EH (cell line): ENCODE measurements at places on chromosomes 3 and 15.
A peak's percentile ranks its signal among the peaks of the same experiment; 100 is the strongest.

DNA sequence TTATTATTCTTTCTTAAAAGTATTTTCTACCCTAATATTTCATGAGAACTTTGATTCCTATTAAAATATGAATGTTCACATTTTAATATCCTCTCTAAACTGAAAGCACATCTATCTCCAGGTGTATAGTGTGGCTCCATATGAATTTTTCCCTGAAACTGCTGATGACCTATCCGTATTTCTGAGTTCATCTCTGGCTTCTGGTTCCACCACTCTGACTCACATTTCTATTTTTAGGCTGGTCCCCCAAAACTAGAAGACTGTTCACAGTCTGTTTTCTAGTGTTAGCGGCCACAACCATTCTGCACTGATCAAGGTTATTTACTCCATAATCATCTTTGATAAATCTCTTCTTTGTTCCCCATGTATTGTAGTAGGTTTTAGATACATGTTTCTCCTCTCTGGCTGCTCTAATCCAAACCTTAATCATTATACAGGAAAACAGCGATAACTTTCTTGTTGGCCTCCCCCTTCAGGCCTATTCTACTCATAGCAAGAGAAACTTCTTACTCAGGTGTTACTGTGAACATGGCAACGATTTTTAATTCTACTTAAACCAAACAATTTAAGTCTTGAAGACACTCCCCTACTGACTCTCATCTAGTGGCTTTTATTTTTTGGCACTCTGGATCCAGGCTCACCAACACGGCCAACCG, 12.8 kb downstream of the ADPGK start:
- no peak for DNase-seq

- DNase-seq = peak; percentile 64
These were observed 19.7 kb upstream of the SATB1 start for GRCh38 chr3:18444595-18445400.

GRCh38 chr3:123385001-123385401, 63.9 kb downstream of the ADCY5 start:
- peak; percentile 35 for DNase-seq

GRCh38 chr15:82936966-82937711, 15.4 kb downstream of the HOMER2 start:
- peak; percentile 38 for DNase-seq

DNA sequence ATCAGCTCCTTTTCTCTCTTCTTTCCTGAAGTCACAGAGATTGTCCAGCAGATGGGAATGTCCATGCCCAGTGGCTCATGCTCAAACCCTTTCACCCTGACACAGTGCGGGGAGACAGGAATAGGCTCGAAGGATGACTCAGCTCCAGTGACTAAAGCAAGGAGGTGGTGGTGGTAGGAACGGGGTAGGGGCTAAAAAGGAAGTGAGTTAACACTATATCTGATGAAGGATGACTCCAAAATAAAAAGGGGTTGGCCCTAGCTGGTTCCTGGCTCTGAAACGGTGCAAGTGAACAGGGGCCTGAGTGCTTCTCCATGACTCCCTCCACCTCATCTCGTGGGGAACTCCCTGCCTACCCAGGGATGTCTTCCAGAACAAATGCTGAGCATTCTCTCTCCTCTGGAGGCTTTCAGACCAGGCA, 167.4 kb upstream of the LPP start:
- DNase-seq = peak; percentile 97

- no peak for DNase-seq
These were observed 5.5 kb downstream of the HHLA2 start for GRCh38 chr3:108301695-108302404.

- DNase-seq = no peak
These were observed 196.8 kb downstream of the XXYLT1 start for GRCh38 chr3:195073866-195074860.

GRCh38 chr15:86362555-86362954, 282.9 kb downstream of the AGBL1 start:
- no peak for DNase-seq

- no peak for DNase-seq
These were observed 81.8 kb upstream of the COL6A5 start for GRCh38 chr3:130263708-130264107.

GRCh38 chr3:39144095-39144747, 9.2 kb downstream of the CSRNP1 start:
- peak; percentile 39 for DNase-seq

DNA sequence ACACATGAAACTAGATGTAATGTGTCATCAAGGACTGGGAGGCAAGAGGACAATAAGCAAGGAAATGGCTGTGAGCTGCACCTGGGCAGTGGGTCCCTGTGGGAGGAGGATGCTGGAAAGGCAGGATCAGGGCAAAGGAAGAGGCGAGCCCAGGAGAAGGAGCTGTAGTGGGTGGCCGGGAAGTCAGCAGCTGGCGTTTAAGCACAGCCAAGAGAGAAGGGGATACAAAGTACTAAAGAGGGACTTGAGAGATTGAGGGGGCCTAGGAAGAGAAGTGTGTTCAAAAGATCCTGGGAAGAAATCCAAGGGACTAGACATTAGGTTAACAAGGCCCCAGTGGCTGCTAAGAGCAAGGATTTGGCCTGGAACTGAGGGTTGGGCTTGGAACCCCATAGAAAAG, 188.5 kb upstream of the SLC24A5 start:
- DNase-seq = no peak

GRCh38 chr3:168511428-168512014, 415.8 kb upstream of the GOLIM4 start:
- DNase-seq = peak; percentile 7

- no peak for DNase-seq
These were observed 3.0 kb downstream of the NAALADL2 start for GRCh38 chr3:174862101-174862500.

DNA sequence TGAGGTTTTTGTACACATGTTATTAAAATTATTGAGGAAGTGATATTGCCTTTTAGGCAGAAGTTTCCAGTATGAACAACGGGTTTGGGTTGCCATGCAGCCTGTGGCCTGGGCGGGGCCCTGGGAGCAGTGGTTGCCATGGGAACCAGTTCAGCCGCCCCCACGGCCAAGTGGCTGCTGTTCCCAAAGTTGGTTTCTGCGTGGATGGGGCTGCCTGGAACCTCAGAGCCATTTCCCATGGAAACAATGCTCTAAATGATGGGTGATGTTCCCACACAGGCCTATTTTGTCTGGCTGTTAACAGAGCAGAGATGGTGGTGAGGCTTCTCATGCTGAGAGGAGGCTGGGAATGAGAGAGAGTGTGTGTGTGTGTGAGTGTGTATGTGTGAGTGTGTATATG, 19.5 kb downstream of the MRAS start:
- peak; percentile 29 for DNase-seq

- DNase-seq = peak; percentile 89
These were observed 27.0 kb downstream of the PSTPIP1 start for GRCh38 chr15:77021803-77022381.

DNA sequence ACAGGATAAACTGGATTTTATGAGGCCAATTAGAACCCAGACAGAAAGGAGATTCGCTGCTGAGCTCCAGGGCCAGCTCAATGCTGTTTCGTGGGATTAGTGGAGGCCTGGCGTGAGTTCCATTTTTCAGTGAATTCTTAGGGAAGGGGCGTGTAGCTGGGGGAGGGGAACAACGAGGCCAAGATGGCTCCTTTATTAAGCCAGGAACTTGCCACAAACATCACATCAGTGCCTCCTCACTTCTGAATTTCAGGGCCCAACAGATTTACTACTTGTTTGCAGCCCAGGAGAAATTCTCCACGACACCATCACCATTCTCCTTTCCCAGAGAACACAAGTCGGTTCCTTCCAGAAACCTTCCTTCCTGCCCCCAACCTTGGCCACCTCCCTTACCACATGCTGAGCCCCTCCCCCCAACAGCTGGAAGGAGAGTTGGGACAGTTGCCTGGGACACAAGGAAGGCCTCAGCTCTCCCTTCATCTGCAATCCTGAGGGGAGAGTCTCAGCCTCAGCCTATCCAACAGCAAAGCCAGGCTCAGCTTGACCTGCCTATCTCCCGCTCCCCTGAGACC, 5.8 kb downstream of the IGDCC4 start:
- DNase-seq = peak; percentile 30

DNA sequence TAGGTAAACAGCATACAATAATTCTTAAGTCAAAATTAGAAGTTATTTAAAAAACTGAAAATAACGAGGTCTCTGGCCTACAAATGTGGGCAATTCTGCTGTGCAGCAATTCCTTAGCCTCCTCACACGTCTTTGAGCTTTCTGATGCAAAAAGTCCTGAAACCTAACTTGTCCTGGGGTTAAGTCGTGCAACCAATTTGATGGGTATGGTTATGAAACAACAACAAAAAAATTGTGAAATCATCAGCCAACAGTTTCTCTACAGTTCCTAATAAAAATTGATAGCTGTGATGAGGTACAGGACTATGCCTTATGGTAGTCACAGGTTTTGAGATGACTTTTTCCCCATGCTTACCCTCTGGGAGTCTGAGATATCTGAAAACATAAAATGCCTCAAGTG, 6.5 kb upstream of the GLB1 start:
- no peak for DNase-seq

DNA sequence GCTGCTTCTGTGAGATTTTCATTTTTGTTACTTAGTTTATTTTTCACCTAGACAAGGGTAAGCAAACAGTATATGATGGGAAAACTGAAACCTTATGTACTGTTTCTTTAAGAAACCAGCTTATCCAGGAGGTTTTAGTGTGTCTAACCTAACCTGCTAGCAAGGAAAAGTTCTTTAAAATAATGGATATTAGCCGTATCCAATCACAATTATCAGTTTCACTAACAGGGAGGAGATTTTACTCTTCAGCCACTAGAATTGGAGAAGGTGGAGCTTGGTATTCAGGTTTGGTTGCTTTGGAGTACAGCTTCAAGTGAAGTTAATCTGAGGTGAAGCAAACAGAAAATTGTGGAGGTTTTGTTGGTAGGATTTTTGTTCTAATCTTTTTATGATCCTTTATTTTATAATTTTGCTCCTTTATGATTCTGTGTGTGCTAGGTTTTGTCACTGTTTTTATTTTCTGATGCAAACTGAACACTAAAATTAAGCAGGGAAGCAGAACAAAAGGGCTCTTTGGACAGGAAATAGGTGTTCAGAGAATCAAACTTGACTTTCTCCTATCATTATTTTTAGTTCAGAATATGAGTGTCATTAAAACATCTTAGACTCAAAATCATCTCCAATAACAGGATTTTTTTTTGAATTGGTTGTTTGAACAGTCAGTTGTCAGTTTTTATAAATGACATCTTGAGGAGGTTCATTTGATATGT, 13.0 kb downstream of the ZFAND6 start:
- DNase-seq = peak; percentile 89

DNA sequence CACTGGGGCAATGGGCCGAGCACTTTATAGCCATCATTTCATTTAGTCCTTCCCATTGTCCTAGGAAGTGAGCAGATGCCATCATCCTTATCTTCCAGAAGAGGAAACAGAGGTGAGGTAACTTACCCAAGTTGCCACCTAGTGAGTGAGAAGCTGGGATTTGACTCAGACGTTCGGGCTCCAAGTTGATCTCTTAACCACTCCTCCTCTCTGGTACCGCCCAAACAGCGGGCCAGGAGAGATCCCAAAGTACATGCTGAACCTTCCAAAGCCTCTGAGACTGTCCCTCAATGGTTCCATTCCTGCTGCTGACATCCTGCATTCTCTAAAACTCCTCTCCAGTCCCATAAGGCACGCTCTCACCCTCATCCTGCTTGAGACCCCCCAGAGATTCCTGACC, 56.2 kb downstream of the EXOG start:
- DNase-seq = no peak

GRCh38 chr3:45582430-45582829, 12.1 kb upstream of the LIMD1 start:
- peak; percentile 58 for DNase-seq

- peak; percentile 44 for DNase-seq
These were observed 70.4 kb downstream of the RGMA start for GRCh38 chr15:93018574-93018973.
